Stimulated activated CD8-positive, alpha-beta memory T cell treated with anti-CD3 and anti-CD28 coated beads, Interleukin-4, amount 100 ng/mL, for 48 hours (primary cell): ENCODE measurements at places on chromosomes 4 and X.

GRCh38 chr4:6179362-6179761, 21.0 kb downstream of the JAKMIP1 start:
- DNase-seq = peak; percentile 50

DNA sequence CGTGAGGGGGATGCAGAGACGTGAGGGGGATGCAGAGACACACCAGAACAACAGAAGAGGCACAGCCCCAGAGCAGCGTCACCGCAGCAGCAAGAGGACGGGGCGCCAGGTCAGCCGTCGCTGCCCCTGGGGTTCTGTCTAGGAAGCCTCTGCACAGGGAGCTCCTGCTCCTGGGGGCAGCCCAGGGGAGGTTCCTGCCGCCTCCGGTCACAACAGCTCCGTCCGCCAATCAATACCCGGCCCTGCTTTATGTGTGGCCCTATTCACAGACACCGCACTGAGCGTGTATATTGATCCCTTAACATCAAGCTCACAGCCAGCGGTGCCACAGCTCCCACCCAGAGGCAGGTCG, 69.6 kb downstream of the FAM53A start:
- DNase-seq = no peak

- no peak for DNase-seq
Measured at GRCh38 chr4:10963241-10963640, 278.7 kb upstream of the CLNK start.

DNA sequence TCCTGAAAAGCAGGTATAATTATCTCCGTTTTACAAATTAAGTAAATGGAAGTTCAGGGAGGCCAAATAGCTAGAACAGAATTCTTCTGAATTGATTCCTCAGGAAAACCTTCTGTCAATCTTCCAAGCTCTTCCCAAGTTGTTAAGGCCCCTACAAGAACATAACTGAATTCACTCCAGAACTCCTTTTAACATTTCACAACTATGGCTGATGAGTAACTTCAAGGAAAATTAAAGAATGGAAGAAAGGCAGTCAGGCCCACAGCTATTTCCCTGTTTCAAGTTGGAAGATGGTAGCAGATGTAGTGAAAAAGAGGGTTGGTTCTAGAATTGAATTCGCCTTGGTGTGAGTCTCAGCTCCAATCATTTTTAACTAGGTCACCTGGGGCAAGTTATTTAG, 15.9 kb downstream of the SETD7 start:
- DNase-seq = no peak

DNA sequence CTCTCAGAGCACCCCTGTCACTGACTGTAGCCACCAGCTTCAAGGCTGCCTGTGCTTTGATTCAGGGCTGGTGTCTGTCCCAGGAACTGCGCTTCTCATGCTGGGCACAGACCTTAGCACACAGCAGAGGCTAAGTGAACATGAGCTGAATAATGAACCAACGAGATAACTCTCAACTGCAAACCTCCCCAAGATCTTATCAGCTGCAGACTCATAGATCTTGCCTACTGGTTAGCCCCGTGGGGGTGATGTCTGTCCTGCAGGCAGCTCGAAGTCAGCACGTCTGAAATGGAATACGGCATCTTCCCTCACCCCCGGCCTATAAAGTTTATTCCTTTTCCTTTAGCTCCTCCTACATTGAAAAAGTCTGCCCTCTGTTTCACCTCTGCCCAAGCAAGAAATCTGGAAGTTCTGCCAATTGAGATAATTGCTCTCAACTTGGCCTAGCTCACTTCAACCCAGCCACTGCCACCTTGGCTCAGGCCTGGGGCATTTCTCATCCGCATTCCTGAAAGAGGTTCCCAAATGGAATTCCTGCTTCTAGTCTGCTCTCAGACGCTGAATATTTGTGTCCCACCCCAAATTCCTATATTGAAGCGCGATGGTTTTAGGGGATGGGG, 73.7 kb downstream of the GATB start:
- no peak for DNase-seq

DNA sequence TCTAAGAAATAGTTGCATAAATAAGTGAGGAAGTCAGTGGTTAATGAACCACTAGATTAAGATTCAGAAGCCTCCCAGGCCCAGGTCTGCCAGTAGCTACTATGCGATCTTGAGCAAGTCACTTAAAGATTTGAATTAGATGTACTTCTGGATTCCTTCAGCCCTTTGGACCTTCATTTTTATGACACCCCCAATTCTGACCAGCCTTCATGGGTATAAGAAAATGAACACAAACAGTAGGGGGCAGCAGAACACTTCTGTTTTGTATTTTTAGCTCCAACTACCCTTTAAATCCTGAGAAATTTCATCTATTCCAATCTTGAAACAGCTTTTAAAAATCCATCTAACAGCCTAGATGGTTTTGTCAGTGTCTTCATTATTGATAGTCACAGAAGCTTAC, 19.0 kb downstream of the TMEM47 start:
- no peak for DNase-seq

- no peak for DNase-seq
Measured at GRCh38 chr4:189081826-189082225, 858.8 kb upstream of the FRG1 start.

- DNase-seq = no peak
Measured at GRCh38 chrX:24372021-24372763, 11.8 kb downstream of the SUPT20HL1 start.

DNA sequence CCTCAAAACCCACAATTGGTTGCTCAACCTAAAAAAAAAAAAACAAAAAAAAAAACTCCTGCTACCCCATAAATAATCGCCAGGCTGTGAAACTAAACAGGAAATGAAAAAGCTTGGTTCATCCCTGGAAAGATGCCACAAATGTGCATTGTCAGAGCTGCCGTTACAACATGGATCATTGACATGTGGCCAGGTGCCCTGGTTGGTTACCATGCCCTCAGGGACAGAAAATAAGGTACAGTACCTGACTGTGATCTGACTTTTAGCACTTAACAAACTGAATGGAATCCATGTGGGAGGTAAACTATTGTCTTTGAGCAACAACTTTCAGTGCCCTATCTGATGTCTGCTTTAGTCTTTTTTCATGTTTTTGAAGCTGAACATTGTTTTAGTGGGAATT, 118.0 kb upstream of the RPL34 start:
- no peak for DNase-seq

DNA sequence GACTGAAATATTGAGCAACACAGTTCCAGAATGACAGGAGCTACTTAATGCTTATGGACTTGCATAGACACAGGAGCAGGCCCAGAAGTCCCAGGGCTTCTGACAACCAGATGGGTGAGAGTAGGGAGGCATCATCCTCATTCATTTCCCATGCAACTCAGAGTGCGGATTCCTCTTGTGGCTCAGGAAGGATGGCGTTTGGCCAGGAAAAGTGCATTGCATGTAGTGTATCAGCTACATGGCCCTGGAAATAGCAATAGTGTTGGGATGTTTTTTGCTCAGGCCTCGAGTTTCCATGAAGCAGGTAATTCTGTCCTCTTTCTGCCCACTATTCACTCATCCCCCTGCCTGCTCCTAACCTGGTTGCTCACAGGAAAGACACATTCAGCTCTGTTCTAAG, 136.6 kb downstream of the PDGFRA start:
- no peak for DNase-seq

DNA sequence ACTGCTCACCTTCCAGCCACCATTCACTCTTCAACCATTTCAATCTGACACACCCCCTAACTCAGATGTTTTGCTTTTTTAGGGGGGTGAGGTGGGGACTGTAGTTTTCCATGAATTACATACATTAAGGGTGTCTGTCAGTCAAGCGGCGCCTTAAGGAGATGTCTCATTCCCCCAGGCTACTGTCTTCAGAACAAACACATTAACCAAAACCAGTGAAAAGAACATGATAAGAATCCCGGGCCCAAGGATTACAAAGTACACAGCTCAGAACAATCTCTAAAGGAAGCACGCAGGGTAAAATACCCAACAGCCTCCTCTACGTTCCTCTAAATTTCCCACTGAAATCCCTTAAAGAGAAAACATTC, 62.5 kb upstream of the IRF2 start:
- no peak for DNase-seq

GRCh38 chr4:5912614-5913019, 19.7 kb upstream of the CRMP1 start:
- no peak for DNase-seq

GRCh38 chr4:54813674-54814073, 155.9 kb downstream of the KIT start:
- no peak for DNase-seq

GRCh38 chrX:82092307-82092706, 890.4 kb downstream of the SH3BGRL start:
- DNase-seq = no peak

- no peak for DNase-seq
Measured at GRCh38 chr4:109444182-109444844, 10.7 kb downstream of the SEC24B start.

DNA sequence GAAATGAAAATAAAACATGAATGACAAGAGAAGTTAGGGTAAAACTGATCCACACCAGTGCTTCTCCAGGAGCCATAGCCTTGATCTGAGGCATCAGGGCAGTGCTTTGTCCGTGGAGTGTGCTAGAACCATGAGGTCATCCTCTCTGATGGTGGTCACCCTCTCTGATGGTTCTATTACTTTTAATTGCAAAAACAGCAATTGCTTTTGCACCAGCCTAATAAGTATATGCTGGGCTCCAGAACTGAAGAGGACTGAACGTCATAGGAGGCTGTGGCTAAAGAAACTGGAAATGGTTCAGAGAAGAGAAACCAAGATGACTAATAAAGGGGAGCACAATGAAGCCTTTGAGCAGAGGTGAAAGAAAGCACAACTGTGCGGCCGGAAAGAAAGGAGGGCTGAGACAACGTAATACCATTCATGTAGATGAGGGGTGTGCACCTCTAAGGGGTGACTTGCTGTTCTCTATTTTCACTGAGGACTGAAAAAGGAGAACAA, 17.0 kb upstream of the TMEM154 start:
- peak; percentile 50 for DNase-seq

DNA sequence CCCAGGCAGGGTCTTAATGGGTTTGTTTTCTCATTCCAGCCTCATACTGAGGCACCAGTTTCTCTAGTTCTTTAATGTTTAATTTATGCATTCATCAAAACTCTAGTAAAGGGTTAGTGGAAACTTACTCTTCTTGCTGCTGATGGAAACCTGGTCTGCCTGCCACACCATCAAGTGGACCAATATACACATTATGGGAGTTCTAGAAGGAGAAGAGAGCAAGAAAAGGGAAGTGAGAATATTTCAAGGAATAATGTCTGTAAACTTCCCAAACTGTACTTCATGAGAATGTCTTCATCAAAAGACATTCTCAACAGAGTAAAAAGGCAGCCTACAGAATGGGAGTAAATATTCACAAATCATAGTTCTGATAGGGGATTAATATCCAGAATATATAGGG, 20.9 kb upstream of the DHX15 start:
- DNase-seq = no peak

GRCh38 chr4:145830699-145831098, 107.9 kb downstream of the ZNF827 start:
- DNase-seq = no peak

DNA sequence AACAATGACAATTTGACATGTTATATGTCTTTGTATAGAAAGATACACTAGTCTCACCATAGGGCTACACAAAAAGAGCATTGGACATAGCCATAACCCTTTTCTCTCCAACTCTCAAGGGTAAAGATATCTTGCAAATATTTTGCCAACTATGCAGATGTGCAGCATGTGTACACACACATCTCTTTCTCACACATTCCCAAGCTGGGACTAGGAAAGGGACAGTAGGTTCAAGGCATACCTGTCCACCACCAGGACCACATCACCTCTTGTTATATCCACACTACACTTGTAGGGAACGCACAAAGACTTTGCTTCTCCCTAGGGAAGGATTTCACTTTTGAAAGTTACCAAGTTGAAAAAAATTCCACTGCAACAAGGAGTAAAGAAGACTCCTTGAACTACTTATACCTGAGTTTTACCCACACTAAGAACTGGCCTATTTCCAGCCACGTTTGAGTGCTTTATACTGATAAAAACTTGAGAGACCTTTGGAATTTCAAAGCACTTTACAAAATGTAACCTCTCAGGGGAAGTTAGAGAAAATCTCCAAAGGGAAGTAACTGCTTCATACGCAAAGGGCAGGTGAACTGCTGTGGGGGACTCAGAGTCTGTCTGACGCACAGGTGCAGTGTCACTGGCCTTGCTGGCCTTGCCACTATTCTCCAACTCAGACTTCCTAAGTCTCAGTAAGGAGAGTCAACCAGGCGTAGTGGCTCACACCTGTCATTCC, 36.9 kb downstream of the NR3C2 start:
- no peak for DNase-seq

DNA sequence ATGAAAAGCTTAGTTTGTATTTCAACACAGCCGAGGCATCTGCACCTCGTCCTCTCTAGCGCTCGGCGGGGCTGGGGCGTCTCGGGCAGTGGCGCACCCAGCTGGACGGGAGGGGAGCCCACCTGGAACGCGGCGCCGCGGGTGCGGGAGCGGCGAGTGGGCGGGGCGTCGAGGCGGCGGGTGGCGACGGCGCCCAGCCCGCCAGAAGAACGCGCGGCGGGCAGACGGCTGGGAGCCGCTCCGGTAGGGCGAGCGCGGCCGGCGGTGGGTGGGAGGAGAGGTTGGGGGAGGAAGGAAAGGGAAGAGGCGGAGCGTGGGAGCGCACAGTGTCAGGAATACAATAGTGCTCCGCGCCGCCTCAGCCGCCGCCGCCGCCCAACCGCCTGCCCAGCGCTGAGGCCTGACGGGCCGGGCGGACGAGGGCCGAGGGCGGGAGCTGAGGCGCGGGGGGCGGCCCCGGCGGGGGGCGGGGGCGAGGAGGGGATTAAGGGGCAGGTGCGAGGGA, at the start of gene JADE3:
JADE3 (plus strand) TSS at position 324 of the 505 bp plus-strand sequence. CDS start 72,474 bp downstream, outside the sequence.
- peak; percentile 45 for DNase-seq

GRCh38 chr4:83890816-83891215, 354.9 kb downstream of the GPAT3 start:
- no peak for DNase-seq

GRCh38 chrX:134801267-134801666, 143.0 kb upstream of the PLAC1 start:
- no peak for DNase-seq

DNA sequence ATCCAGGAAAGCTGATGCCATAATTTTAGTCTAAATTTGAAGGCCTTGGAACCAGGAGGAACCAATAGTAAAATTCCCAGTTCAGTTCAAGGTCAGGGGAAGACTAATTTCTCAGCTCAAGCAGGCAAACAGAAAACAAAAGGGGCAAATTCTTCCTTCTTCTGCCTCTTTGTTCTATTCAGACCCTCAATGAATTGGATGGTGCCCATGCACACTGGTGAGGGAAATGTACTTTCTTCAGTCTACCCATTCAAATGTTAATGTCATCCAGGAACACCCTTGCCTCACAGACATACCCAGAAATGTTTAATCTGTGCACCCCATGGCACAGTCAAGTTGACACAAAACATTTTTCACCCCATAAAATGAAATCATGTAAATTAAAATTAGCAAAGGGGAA, 1851.2 kb upstream of the ADGRL3 start:
- no peak for DNase-seq

GRCh38 chr4:119725688-119726330, 97.2 kb upstream of the PDE5A start:
- DNase-seq = no peak

DNA sequence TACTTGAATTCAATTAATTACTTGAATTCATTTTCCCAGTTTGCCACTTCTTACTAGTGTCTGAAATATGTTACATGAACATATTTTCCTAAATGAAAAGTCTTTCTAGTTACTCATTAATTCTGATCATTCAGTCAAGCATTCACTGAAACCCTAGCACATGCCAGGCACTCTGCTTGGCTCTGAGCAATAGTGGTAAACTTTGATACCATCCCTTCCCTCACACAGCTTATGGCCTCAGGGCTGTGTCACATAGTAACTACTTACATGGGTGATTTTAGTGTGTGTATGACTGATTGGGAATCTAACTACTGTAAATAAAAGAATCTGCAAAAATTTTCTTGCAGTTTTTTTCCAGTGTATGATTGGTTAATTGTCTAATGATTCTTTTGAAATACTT, 32.7 kb downstream of the METAP1 start:
- DNase-seq = no peak
